ENCODE measurements at places on chromosomes 11 and 22. TPM values are rescaled to one million over a fixed set of nuclear protein-coding genes. Genes with fewer than 3 reads are reported as not detected.

Gene OR5A1
- not detected for total RNA-seq

Gene OR52A1
- total RNA-seq, result not detected

Gene NRIP3
- total RNA-seq, result 4.2 TPM

Gene C11orf97
- total RNA-seq, result not detected

Gene ADM2
- total RNA-seq, result 4.5 TPM

Gene KCTD17
- total RNA-seq, result 55.3 TPM

Gene GLYATL1
- not detected for total RNA-seq

Gene NRXN2
- 1.3 TPM for total RNA-seq

All from T-helper 1 cell treated with Interleukin-12 subunit alpha and Interleukin-12 subunit beta and Interleukin-4 antibody, amounts not matched to agents 30 ng/mL and 1 ng/mL, for 36 hours (primary cell).